ENCODE measurements at places on chromosomes 7 and 10.

- no peak for DNase-seq
Measured at GRCh38 chr7:100567751-100568175, 5.9 kb downstream of the SAP25 start.

DNA sequence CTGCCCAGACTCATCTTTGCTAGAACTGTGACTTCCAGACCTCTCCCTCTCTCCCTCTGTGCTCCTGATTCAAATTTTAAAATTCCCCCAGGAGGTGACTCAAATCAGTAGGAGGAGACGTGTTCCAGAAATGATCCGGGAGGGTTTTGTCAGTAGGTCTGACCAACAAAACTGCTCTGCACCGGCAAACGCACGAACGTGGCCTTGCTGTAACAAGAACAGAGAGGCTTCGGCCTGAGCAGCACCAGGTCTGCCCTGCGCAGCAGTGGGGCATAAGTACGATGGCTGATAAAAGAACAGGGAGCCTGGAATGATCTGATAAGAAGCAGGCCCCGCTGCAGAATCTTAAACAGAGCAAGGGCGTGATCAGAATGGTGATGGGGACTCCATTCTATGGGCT, 152.7 kb upstream of the AUTS2 start:
- DNase-seq, result no peak

DNA sequence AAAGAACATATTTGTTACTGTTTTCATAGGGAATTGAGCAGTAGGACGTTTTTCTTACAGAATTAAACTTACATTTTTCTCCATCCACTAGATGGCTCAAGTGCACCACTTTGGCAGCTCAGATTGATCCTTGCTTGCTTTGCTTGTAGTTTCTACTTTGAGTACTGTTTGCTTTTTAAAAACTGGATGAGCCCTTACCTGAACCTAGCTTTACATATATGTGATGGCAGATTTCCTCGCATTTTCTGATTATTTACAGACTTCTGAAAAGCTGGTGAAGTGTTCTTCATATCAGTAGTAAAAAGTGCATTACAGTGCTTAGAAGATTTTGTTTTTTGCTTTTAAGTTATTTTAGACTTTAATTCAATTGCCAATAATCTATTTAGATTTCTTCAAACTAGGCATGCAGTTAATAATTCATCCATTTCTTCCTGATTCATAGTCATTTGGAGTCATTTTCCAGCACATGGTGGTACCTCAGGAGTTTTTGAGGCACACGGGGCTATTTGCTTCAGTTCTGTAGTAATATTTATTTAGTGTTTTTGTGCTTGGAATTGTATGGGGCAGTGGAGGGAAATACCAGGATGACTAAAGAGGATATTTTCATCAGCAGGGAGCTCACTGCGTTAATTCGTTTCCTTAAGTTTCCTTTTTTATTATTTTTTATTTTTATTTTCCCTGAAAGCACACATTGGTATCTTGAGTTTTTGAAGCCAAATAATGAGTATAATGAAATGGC, 57.3 kb downstream of the MAPK8 start:
- DNase-seq, result peak; percentile 17

- DNase-seq, result no peak
Measured at GRCh38 chr10:24778298-24778697, 54.6 kb upstream of the ARHGAP21 start.

DNA sequence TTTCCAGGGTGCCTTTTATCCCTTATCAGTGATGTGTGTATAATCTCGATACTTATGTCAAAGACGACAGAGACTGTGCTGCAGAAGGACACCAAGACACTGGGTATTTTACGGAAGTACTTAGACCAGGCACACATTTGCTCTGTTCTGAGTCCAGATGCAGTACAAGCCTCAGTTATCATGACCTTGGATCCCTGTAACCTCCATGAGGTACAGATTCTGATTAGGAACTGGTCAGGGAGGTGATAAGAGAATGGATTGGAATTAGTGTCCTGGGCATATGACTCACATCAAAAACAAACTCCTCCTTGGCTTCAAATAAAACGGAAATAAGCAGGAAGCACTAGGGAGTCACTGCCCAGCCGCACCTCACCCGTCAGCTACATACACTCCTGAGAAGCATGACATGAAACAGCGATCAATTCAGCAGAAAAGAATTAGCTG, 146.5 kb downstream of the SFMBT2 start:
- DNase-seq, result no peak

- DNase-seq, result no peak
Measured at GRCh38 chr10:128932071-128932820, 534.8 kb upstream of the MGMT start.

- DNase-seq, result no peak
Measured at GRCh38 chr7:94350734-94351133, 44.0 kb upstream of the COL1A2 start.

DNA sequence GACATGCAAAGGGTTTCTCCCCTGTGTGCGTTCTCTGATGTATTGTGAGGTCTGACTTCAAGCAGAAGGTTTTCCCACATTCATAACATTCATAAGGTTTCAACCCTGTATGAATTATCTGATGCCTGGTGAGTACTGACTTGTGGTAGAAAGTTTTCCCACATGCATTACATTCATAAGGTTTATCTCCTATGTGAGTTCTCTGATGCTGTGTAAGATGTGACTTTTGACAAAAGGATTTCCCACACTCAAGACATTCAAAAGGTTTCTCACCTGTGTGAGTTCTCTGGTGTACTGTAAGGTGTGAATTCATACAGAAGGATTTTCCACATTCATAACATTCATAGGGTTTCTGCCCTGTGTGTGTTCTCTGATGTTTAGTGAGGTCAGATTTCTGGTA, 45.1 kb downstream of the ZNF33B start:
- DNase-seq, result no peak

DNA sequence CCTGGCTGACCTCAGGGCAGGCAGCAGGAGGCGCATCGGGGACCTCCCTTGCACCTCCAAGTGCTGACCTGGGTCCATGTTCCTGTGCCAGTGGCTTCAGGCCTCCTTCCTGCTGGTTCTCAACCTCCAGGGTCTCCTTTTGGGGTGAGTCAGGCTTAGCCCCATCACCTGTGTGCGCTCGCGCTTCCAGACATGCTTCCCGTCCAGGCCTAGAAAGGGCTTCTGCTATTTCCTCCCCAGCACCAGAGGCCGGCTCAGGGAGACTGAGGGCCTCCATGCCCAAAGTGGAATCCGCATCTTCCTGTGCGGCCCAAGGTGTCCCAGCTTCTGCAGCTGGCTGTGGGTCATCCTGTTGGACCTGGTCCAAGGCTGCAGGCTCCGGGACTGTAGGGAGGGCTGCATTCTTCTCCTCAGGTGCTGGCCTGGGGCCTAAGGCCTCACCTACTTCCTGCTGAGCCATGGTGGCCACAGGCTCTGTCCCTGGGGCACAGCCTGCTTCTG, 5.9 kb downstream of the NACAD start:
- no peak for DNase-seq

DNA sequence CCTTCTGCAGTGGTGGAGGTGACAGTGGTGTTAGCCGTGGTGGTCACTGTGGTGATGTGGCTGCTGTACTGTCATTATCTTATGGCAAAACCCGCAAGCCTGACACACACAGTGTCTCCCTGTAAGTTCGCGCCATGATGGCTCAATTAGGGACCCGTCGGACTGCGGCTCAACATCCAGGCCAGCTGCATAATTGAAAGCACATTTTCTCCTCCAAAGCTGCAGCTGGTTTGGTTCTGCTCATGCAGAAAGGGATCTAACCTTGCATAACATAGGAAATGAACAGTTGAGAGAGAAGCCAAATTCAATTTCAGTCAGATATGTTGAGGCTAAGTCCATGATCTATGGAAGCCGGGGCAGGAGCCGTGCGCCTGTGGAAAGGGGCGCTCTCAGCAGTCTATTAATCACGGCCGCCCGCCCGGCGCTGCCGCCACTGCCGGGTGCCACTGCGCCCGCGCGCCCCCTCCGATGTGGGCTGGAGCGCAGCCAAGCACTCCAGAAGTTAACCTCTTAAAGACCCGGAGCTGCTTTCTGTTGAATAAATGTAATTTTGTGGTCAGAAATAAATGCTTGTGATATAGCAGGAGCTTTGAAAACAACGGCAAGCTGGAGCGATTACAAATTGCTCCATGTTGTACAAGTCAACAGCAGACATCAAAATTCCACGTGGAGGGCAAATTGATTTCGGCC, 227.7 kb downstream of the CUX1 start:
- DNase-seq, result no peak

- no peak for DNase-seq
Measured at GRCh38 chr7:157384301-157384700, 47.5 kb downstream of the DNAJB6 start.

- DNase-seq, result no peak
Measured at GRCh38 chr7:137850571-137850970, 3.8 kb upstream of the DGKI start.

DNA sequence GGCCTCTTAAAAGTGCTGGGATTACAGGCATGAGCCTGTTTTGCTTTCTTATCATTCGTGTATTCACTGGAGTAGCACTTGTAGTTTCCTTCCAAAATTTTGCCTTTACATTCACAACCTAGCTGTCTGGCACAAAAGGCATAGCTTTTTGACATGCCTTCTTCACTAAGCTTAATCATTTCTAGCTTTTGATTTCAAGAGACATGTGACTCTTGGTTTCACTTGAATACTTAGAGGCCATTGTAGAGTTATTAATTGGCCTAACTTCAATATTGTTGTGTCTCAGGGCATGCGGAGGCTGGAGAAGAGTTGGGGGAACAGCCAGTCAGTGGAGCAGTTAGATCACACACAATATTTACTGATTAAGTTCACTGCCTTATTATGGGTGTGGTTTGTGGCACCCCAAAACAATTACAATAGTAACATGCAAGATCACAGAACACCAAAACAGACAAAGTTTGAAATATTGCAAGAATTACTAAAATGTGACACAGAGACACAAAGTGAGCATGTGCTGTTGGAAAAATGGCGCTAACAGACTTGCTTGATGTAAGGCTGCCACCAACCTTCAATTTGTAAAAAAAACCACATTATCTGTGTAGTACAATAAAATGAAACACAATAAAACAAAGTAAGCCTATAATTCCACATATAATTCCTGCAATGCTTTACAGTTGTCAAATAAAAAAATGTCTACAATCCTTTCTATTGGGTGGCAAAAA, 43.1 kb downstream of the BRAF start:
- DNase-seq, result no peak

DNA sequence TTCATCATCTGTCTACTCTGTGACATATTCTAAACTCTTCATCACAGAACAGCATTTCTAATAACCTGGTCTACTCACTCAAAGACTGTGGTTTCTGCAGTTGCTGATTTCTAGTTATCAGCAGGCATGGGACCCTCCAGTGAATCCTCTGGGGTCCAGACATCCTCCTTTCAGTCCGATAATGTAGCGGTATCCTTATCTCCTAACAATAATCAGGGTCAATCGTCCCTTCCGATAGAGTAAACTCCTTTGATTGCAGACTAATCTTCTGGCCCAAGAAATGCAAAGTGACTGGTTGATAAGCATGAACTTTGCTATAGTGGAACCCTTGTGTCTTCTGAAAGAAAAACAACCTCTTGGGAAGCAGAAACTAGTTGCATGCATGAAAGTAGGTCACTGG, 1209.8 kb upstream of the CELF2 start:
- no peak for DNase-seq

- no peak for DNase-seq
Measured at GRCh38 chr7:12635830-12636229, 51.6 kb upstream of the ARL4A start.

GRCh38 chr10:15120523-15120922, 23.4 kb downstream of the RPP38 start:
- no peak for DNase-seq

DNA sequence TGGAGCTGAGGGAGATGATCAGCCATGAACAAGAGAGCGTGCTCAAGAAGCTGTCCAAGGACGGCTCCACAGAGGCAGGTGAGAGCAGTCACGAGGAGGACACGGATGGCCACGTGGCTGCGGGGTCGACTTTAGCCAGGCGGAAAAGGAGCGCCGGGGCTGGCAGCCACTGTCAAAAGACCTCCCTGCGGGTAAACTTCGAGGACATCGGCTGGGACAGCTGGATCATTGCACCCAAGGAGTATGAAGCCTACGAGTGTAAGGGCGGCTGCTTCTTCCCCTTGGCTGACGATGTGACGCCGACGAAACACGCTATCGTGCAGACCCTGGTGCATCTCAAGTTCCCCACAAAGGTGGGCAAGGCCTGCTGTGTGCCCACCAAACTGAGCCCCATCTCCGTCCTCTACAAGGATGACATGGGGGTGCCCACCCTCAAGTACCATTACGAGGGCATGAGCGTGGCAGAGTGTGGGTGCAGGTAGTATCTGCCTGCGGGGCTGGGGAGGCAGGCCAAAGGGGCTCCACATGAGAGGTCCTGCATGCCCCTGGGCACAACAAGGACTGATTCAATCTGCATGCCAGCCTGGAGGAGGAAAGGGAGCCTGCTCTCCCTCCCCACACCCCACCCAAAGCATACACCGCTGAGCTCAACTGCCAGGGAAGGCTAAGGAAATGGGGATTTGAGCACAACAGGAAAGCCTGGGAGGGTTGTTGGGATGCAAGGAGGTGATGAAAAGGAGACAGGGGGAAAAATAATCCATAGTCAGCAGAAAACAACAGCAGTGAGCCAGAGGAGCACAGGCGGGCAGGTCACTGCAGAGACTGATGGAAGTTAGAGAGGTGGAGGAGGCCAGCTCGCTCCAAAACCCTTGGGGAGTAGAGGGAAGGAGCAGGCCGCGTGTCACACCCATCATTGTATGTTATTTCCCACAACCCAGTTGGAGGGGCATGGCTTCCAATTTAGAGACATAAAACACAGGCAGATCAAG, 3.3 kb downstream of the GDF2 start:
- no peak for DNase-seq

DNA sequence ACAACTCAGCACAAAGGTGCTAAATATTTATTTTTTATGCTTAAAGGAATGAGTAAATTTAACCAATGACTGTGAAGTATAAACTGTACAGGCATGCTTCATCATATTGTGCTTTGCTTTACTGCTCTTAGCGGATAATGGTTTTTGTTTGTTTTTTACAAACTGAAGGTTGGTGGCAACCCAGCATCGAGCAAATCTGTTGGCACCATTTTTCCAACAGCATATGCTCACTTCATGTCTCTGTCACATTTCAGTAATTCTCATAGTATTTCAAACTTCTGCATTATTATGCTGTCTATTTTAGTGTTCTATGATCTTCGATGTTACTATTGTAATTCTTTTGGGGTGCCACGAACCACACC, 22.8 kb downstream of the BRAF start:
- no peak for DNase-seq

Measured in germinal center (tissue), 1 donor.